OCI-M1 (cell line): ENCODE measurements at places on chromosomes 6 and 20.

GRCh38 chr6:76490456-76490855 is 418.0 kb upstream of the IMPG1 start:
- DNase-seq: peak; percentile 19

- DNase-seq: no peak
Measured at GRCh38 chr6:128848212-128848935, 34.6 kb upstream of the LAMA2 start.

DNA sequence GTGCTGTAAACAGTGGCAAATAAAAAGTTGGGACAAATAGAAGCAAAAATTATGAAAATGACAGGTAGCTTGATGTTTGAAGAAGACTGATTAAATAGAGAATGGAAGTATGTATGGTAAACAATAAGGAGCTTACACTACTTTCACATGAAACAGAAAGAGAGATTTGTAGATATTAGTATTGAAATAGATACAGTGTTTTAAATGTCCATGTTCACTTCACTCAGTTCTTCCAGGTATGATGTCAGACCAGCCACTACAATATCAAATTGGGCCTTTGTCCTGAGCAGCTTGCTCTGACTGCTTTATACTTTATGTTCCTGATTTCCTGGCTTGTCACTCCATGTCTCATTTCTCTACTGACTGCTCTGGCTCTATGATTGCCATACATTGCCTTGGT is 107.5 kb downstream of the CENPW start:
- DNase-seq: no peak

DNA sequence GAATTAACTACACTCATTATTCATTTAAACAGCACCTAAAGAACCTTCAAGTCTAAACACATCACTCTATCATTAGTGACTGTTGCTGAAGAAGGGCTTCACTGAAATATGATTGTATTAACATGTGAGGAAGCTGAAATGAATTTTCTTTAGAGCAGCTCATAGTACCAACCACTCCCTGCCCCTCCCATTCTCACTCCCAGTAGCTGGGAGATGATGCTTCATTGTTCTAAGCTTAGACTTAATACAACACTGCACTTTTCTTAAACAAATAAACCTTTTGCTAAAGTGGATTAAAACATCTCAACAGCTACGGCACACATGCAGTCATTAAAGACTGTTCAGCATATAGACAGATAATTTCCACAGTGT is 63.1 kb downstream of the ATXN1 start:
- no peak for DNase-seq

GRCh38 chr6:20426177-20427082 is 24.8 kb downstream of the E2F3 start:
- peak; percentile 64 for DNase-seq

- no peak for DNase-seq
Measured at GRCh38 chr20:63267691-63268090, 4.9 kb upstream of the ARFGAP1 start.

DNA sequence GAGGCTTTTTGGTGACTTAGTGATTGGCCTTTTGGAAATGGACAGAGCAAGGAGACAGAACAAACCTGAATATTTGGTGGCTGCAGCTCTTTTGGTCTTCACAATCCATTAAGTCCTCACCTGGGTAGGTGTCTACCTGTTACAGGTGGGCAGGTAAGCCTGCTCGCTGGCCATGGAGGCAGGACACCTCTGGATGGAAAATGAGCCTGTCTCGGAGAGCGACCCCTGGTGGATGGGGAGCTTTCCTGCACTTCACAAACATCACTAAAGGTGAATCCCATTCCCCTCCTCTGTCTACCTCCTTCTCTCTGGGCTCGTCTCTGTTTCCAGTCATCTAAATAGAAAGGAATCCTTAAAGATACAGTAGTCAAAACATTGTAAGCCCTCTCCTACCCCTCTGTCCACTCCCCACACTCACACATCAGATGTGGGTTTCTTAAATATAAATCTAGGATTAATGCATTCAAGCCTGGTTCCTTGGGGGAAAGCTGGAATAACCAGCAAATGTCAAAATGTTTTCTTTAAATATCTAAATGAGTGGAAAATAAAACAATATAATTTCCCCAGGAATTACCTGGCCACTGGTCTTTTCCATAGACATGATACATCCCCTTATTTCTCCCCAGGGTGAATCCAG is 304.9 kb downstream of the CDH26 start:
- DNase-seq: peak; percentile 48

GRCh38 chr6:170221052-170221752 is 69.7 kb downstream of the DLL1 start:
- DNase-seq: no peak

DNA sequence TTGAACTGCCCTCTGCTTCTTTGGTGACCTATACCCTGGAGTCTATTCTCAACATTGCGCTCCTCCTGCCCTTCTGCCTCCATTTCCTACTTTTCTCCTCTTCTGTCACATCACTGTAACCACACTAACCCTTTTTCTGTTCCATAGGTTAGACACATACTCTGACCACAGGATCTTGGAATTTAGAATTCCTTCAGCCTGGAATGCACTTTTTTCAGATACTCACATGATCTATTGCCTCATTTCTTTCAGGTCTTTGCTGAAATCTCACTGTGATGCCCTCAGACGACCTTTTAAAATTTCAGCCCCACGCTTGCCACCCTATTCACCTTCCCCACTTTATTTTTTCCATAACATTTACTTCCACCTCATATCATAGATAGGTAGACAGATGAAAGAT is 5.1 kb downstream of the VNN1 start:
- DNase-seq: no peak

DNA sequence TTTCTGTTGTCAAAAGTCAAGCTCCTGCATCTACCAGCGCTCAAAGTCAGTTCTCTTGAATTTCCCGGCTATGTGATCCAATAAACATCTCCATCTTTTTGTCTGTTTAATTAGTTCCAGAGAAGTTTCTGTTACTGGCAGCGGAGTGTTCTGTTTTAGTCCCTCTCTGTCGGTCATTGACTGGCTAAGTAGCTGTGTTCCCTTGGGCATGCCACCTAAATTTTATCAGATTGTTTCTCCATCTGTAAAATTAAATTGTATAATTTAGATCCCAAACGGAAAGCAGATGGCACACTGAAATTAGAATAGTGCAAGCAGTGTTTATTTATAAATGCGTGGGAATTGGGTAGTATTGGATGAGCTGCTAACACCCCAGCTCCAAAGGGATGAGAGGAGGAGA is 29.7 kb upstream of the PRL start:
- no peak for DNase-seq

DNA sequence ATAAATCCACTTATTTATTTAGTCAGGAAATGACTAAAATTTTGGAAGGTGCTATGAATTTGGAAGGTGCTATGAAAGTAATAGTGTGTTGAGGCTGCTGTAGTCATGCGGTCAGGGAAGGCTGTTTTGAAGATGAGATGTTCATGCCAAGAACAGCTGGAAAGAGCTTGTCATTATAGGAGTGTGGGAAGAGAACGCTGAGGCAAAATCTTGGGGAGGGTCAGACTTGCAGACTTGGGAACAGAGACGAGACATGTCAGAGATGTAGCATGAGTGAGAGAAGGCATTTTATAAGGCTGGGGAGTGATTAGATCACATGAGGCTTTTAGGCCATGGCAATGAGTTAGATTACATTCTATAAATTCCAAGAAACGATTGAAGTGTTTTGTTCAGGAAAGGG is 124.0 kb upstream of the B3GAT2 start:
- DNase-seq: no peak

DNA sequence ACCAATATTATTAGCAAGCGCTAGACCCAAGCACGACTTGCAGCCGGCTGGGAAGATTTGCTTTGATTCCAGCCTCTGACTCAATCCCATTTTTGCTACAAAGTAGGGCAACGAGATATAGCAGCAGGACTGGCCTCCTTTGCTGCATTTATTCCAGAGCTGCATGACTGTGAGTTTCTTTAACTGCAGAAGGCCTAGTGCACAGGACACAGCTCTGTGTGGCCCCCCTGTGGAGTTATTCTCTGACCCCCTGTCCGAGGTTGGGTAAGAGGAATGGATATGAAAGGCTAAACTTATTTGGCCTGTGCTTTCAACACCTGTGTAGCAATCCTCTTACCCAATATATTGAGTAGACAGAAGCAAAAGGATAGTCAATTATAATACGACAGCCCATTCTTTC is 133.3 kb upstream of the SPTLC3 start:
- DNase-seq: no peak

GRCh38 chr6:72784581-72784980 is 162.7 kb downstream of the KCNQ5 start:
- no peak for DNase-seq

GRCh38 chr6:82030761-82031503 is 216.6 kb downstream of the IBTK start:
- no peak for DNase-seq

GRCh38 chr6:129744201-129744879 is 34.4 kb upstream of the ARHGAP18 start:
- peak; percentile 61 for DNase-seq

GRCh38 chr6:111552241-111552744 is 53.4 kb downstream of the TRAF3IP2 start:
- no peak for DNase-seq

- no peak for DNase-seq
Measured at GRCh38 chr20:25491446-25492038, 84.1 kb downstream of the GINS1 start.

GRCh38 chr20:52083627-52084232 is 107.8 kb downstream of the ZFP64 start:
- DNase-seq: peak; percentile 75

DNA sequence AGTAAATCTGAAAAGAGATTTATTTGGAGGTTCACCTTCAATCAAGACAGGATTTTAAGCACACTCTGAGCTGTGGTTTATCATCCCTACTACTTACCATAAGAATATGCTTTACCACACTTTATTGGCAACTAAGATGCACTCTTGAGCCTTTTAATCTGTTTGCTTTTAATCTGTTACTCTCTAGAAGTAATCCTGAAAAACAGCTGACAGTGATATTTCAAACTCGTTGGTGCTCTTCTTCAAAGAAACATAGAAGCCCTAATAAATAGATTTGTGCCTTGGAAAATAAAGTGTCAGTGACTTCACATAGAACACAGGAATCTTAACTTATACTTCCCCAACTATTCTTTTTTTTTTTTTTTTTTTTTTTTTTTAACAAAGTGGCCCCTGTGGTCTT is 102.9 kb downstream of the HIVEP1 start:
- no peak for DNase-seq

- peak; percentile 48 for DNase-seq
Measured at GRCh38 chr6:123091091-123091895, 95.3 kb downstream of the CLVS2 start.

- peak; percentile 48 for DNase-seq
Measured at GRCh38 chr6:135901774-135902524, 50.4 kb downstream of the PDE7B start.

DNA sequence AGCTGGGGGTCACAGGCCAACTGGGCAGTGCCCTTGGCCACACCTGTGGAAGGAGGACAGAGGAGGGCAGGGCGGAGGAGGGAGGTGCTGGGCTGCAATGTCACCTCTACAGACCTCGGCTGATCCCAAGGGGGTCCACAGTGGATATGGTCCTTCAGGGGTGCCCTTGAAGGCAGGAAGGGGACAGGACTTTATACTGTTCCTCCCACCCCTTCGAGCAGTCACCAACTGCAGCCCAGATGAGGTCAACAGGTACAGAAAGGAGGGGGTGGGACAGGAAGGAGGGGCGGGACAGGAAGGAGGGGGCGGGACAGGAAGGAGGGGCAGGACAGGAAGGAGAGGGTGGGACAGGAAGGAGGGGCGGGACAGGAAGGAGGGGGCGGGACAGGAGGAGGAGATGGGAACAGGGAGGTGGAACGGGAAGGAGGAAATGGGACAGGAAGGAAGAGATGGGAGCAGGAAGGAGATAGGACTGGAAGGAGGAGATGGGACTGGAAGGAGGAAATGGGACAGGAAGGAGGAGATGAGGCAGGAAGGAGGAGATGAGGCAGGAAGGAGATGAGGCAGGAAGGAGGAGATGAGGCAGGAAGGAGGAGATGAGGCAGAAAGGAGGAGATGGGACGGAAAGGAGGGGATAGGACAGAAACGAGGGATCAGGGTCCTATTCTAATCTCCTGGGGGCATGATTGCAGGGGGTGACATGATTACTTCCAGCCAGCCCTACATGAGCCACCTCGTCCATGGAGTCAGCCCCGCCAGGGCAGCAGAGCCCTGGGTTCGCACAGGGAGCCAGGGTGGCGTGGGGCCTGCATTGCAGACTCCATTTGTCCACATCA is 19.4 kb upstream of the MRGBP start:
- DNase-seq: peak; percentile 7
